Fibroblast of mammary gland (primary cell): ENCODE measurements at places on chromosomes 5 and 9.

- no peak for DNase-seq
These were observed 167.8 kb upstream of the CCNG1 start for GRCh38 chr5:163269624-163270023.

GRCh38 chr5:2093859-2094615, 211.3 kb upstream of the IRX4 start:
- DNase-seq = peak; percentile 95

DNA sequence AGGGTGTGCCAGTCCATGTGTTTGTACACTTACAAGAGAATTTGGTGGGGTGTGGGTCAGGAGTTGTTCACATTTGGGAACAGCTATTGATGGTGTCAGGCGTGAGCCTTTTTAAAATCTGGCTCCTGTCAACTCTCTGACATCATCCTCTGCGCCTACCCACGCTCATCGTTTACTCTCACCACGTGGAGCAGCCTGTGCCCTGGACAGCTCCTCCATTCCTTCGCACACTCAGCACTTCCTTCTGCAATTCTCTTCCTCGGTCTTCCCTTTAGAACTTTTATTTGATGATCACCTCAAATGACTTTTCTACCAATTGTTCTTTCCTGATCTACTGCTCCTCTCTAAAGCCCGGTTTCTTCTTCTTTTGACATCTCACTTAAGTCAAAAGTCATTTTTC, 42.1 kb upstream of the GNAQ start:
- peak; percentile 6 for DNase-seq

DNA sequence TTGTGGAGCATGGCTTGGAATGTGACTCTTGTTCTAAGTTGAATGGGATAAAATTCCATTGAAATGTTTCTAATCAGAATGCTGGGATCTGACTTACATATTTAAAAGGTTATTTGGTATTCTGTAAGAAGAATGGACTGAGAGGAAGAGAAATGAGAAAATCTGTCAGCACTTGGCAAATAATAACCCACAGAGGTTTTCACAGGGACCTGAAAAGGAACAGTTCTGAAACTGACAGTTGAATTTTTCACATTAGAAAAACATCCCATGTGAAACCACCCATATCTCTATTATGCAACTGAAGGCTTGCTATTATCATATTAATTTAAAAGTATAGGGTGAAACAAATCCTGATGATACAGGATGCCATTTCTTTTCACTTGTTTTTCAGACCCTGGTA, 302.7 kb downstream of the EPB41L4A start:
- DNase-seq = no peak

DNA sequence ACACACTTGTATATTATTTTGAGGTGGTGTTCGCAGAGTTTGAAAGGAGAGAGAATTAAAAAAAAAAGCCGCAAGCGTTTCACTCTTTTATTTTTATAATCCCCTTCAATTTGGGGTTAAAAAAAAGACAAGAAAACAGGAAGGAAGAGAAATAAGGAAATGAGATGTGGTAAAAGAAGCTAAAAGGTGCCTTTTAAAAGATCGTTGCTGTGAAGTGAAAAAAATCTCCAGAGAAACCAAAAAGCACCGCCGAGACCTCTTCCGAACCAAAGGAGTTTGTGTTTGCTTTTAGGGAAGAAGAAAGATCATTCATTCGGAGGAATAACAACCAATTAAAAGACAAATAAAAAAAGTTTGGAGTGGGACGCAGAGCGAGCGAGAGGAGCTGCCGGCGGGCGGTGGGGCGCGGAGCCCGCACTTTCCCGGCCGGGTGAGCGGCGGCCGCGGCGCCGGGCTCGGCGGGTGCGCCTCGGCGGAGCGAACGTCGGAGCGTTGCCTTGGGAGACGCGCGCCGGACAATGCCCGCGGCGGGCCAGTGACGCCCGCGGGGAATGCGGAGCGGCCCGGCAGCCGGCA, 355 bp downstream of the TLE4 start:
- DNase-seq = no peak

GRCh38 chr5:98928873-98929709, at the start of gene CHD1:
TSS of gene CHD1 (minus strand) at chr5:98929007. CDS start at chr5:98926386, 2,621 bp downstream.
- DNase-seq = peak; percentile 98

- DNase-seq = no peak
These were observed 50.0 kb downstream of the DMRT2 start for GRCh38 chr9:1100201-1100600.

GRCh38 chr5:73183481-73183891, 10.5 kb downstream of the TMEM174 start:
- no peak for DNase-seq

- no peak for DNase-seq
These were observed 508 bp downstream of the MOCS2 start for GRCh38 chr5:53109056-53109442.
